ENCODE measurements at places on chromosomes 2 and 18. TPM values are rescaled to one million over a fixed set of nuclear protein-coding genes. Genes with fewer than 3 reads are reported as not detected.

The PTRHD1 gene
- polyA plus RNA-seq: 47.5 TPM

The SKA1 gene
- 11.9 TPM for polyA plus RNA-seq

The USP37 gene
- 5.1 TPM for polyA plus RNA-seq

The COL4A4 gene
- 1.7 TPM for polyA plus RNA-seq

The CDK15 gene
- polyA plus RNA-seq: not detected

The CRIM1 gene
- 127 TPM for polyA plus RNA-seq

The CLEC4F gene
- not detected for polyA plus RNA-seq

The LIPG gene
- 0.33 TPM for polyA plus RNA-seq

The DLGAP1 gene
- polyA plus RNA-seq: 0.09 TPM

The ZNF638 gene
- polyA plus RNA-seq: 74.2 TPM

The PAPOLG gene
- polyA plus RNA-seq: 7.3 TPM

The GDF7 gene
- polyA plus RNA-seq: 0.03 TPM

The IL36A gene
- polyA plus RNA-seq: not detected

The YWHAQ gene
- 703 TPM for polyA plus RNA-seq

The GPR155 gene
- 0.86 TPM for polyA plus RNA-seq

The DTNA gene
- polyA plus RNA-seq: 0.12 TPM

The SRD5A2 gene
- polyA plus RNA-seq: 0.01 TPM

The C2orf92 gene
- 1.1 TPM for polyA plus RNA-seq

The ZNF396 gene
- polyA plus RNA-seq: 0.94 TPM

The LRRC30 gene
- polyA plus RNA-seq: not detected

The SIX3 gene
- 0.73 TPM for polyA plus RNA-seq

The LGALSL gene
- 10.8 TPM for polyA plus RNA-seq

The RNF125 gene
- 0.18 TPM for polyA plus RNA-seq

The UGT1A3 gene
- 0.17 TPM for polyA plus RNA-seq

The RAD51AP2 gene
- not detected for polyA plus RNA-seq

The KCNS3 gene
- polyA plus RNA-seq: 0.98 TPM

The CXCR1 gene
- polyA plus RNA-seq: not detected

The ANKRD62 gene
- polyA plus RNA-seq: not detected

The DCTN1 gene
- 106 TPM for polyA plus RNA-seq

The AQP4 gene
- not detected for polyA plus RNA-seq

The PKP4 gene
- polyA plus RNA-seq: 27.0 TPM

The ANAPC1 gene
- polyA plus RNA-seq: 42.4 TPM

The FMNL2 gene
- 23.0 TPM for polyA plus RNA-seq

The UGT1A8 gene
- 0.05 TPM for polyA plus RNA-seq

The CYP1B1 gene
- polyA plus RNA-seq: 5.3 TPM

The COL4A3 gene
- polyA plus RNA-seq: 1.5 TPM

The HOXD3 gene
- polyA plus RNA-seq: 0.36 TPM

The TXNDC2 gene
- polyA plus RNA-seq: 0.06 TPM

The STK17B gene
- polyA plus RNA-seq: 3.7 TPM

The CTIF gene
- 23.0 TPM for polyA plus RNA-seq

The ERLEC1 gene
- polyA plus RNA-seq: 58.7 TPM

The IL36G gene
- not detected for polyA plus RNA-seq

The PTH2R gene
- not detected for polyA plus RNA-seq

The IWS1 gene
- 64.3 TPM for polyA plus RNA-seq

The CNDP1 gene
- not detected for polyA plus RNA-seq

The TUBB8B gene
- polyA plus RNA-seq: not detected

The RNU2-63P gene
- polyA plus RNA-seq: not detected

The EFR3B gene
- polyA plus RNA-seq: 12.5 TPM

The ANXA4 gene
- 514 TPM for polyA plus RNA-seq

The CD8B2 gene
- polyA plus RNA-seq: not detected

The MPP4 gene
- polyA plus RNA-seq: 0.21 TPM

The ABCG5 gene
- not detected for polyA plus RNA-seq

The PROC gene
- polyA plus RNA-seq: 7.7 TPM

The KCNIP3 gene
- 0.94 TPM for polyA plus RNA-seq

The NCKAP5 gene
- polyA plus RNA-seq: 4.1 TPM

All from A549 (cell line).